ENCODE measurements at places on chromosomes 7 and 10. TPM values are rescaled to one million over a fixed set of nuclear protein-coding genes. Genes with fewer than 3 reads are reported as not detected.

GRCh38 chr7:74502216-74502891, 48.6 kb downstream of the GTF2IRD1 start:
- peak; percentile 81 for DNase-seq

DNA sequence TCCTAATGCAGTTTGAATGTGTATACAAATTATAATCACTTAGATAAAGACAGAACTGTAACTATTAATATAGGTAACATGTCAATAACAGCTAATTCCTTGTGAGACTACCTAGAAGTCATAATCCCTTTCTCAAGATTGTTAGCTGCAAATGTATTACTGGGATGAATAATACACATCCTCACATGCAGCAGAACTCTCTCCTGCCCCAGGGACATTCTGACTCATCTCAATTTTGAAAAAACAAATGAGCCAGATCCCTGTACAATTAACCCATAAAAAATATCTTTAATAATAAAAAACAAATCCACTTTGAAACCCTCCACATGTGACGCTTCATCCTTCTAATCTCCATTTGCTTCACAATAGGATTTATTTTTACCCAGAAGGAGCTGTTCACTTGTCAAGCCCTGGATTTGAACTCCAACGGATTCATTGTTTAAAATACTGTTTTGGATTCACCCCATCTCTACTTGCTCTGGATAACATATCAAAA, 428.4 kb upstream of the TEX47 start:
- no peak for DNase-seq

- DNase-seq: no peak
Measured at GRCh38 chr10:405648-406047, 270.4 kb downstream of the ZMYND11 start.

GRCh38 chr7:150380463-150380862, 1.3 kb downstream of the ZNF775 start:
- no peak for DNase-seq

The KAZALD1 gene
- total RNA-seq: 54.4 TPM

The NEBL gene
- 0.07 TPM for total RNA-seq

The PIK3AP1 gene
- total RNA-seq: 0.02 TPM
